ENCODE measurements at places on chromosomes 7 and 10.
A peak's percentile ranks its signal among the peaks of the same experiment; 100 is the strongest.

GRCh38 chr7:103576641-103577040 is 130.6 kb upstream of the SLC26A5 start:
- no peak for DNase-seq

GRCh38 chr7:78530351-78530750 is 731.8 kb downstream of the PHTF2 start:
- DNase-seq = peak; percentile 10

DNA sequence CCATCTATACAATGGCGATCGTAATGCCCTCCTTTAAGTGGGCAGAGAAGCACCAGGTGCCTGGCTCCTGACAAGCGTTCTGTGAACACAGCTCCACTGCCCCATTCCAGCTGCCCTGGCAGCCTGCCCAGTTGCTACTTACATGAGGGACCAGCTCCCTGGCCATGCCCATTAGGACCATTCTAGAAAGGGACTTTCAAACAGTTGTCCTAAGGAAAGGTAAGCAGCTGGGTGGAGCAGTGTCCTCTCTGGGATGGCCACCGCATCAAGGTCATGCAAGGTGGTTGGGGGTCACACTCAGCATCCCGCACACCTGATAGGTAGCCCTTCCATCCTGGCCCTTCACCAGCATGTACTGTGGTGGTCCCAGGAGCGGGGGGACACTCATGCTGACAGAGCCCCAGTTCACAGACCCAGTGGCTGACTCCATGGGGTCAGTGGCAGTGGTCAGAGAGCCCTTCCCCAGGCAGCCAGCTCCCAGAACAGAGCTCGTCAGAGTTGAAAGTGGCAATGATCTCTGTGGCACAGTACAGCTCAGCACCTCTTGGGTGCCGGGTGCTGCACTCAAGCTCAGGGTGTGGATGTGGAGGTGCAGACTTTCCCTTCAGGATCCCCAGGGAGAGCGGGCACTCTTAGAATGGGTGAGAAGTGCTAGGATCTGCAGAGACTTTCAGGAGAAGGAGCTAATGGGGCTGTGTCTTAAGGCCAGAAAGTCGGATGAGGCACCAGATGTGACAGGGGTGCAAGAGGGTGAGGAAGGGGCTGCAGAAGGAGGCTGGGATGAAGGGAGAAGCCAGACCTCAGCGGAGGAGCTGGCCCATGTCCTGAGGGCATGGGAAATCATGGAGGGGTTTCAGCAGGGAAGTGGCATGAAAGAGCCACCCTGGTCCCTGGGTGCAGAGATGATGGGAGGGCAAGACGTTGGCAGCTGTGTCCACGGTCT is 10.9 kb downstream of the MMRN2 start:
- no peak for DNase-seq

DNA sequence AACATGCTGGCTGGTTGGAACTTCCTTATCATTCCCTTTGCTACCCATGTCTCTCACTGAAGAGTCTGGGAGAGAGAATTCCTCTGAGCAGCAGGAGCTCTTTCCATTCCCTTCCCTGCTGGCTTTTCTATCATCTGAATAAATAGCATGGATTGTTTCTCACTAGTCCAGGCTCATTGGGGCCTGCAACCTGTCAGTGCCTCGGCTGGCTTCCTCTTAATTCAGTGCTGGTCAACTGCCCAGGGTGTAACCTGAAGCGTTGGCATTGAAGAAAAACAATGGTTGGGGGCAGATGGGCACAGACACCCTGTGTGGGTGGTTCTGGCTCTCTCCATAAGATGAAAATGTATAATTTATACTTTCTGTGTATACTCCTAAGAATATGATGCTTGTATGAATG is 155.6 kb downstream of the ANLN start:
- DNase-seq = no peak

GRCh38 chr10:30432622-30433305 is 1.2 kb upstream of the MAP3K8 start:
- no peak for DNase-seq

DNA sequence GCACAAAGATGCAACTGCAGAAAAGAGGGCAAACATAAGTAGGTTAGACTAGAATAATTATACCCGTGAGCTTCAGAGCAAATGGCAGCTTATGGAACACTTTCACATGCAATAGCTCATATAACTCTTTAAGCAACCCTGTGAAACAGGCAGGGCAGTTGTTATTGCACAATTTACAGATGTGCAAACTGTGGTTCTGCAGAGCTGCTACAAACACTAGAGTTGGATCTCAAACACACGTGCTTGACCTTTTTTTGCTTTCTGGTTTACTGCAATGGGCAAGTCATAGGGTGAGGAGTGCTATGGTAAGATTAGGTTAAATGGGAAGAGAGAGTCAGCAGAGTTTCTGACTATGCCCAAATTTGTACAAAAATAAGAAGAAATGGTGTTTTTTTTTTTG is 610.8 kb downstream of the GATA3 start:
- no peak for DNase-seq

GRCh38 chr7:101905203-101905865 is 87.9 kb downstream of the CUX1 start:
- DNase-seq = no peak

DNA sequence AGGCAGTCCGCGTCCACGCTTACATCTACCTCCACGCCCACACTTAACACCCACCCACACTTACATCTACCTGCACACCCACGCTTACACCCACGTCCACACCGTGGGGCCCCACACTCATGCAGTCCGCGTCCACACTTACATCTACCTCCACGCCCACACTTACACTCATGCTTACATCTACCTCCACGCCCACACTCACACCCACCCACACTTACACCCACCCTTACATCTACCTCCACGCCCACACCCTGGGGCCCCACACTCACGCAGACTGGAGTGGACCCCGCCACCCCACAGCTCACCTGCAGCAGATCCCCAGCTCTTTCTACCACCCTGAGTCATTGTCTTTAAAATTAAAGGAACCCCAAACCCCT is 32.4 kb upstream of the PWWP2B start:
- DNase-seq = no peak

DNA sequence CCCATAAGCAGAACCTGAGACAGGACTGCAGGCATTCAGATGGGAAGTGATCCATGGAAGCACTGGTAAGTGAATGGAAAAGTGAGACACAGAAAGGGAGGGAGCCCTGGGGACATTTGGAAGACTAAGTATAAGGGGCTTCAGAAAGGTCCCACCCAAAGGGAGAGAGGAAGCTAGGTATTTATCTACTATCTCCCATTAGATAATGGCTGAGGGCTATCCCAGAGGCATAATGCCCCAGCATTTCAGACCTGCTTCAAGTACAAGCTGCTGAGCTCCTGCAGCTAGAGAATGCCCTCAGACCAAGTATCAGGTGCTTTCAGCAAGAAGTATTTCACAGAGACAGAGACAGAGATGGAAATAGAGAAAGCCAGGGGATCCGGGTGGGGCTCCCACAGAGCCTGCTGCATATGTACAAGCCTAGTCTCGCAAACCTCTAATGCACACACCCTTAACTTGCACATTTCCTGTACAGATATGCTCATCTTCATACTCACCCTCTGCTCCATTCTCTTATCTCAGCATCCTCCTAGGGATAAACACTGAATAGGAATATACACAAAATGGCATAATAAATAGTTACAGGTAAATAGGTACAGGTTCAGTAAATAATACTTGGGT is 20.2 kb downstream of the KDM7A start:
- DNase-seq = no peak

DNA sequence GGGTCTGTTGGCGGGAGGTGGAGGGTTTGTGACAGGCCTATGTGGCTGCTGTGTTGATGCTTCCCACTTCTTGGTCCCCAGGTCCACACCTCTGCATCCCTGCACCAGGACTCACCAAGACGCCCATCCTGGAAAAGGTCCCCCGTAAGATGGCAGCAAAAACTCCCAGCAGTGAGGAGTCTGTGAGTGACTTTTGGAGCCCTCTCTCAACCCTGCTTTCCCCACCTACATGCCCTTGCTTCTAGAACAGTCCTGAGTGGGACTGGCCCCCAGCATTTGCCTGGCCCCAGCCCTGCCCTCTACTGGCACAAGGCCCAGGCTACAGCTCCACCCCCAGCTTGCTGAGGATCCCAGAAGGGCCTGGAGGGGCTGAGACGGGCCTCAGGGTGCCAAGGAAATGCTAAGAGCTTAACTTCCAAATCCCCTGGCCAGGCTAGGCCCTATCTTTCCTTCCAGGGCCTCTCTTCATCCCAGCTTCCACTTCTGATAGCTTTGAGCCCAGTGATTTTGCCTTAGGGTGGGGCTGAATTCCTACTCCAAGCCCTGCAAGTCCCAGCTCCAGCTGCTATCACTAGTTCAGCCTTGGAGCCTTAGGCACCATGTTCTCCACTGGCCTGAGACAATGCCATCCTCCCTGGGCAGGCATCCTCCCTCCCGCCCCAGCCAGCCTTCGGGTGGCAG is 2.7 kb downstream of the CHAT start:
- no peak for DNase-seq
